ENCODE measurements at places on chromosomes 6 and 20.

DNA sequence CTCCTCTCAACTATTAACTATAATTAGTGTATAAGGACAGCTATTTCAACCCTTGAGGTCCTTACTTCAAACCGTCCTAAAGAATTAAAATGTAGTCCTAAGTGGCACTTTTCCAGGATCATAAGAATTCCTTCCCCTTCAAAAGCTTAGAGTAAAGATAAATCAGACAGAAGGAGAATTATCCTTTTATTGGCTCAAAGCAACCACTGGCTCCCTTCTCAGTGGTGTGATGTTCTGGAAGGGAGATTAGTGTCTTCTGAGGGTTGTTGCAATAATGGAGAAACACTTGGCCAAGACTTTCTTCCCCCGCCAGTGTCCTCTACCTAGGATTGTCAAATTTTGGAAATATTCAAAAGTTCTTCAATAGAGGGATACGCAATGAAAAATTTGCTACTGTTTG is 89.1 kb upstream of the PLEKHG1 start:
- DNase-seq = no peak

DNA sequence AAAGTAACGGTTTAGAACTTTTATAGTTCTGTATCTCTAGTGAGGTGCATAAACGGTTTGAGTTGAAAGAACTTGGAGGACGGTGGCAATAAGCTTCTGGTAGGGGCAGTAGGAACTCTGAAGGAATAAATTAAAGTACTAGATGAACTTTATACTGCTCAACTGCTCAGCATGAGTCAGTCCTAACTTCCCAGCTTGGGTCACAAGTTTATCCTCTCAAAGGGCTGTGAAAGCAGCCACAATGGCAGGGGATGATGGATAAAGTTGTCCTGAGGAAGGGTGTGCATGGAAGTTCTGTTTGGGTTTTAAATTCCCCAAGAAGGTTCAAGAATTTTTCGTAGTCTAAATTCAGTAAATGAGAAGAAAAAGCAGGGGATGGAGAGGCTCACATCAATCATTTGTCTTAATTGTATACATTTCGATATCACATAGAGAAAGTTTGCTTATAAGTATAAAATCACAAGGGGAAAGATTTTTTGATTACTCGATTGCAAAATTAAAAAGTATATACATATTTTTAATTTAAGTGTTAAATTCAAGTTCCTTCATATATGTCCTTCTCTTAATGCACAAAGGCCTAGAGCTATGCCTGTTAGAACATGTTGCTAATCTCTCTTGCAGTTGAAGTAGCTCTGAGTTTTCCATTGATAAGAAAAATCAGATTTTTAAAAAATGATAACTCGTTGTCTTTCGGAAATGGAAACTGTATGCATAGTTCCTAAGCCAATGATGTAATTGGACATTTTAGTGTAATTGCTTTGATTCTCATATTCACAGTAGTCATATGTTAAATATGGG is 55.3 kb upstream of the JAG1 start:
- DNase-seq = no peak

DNA sequence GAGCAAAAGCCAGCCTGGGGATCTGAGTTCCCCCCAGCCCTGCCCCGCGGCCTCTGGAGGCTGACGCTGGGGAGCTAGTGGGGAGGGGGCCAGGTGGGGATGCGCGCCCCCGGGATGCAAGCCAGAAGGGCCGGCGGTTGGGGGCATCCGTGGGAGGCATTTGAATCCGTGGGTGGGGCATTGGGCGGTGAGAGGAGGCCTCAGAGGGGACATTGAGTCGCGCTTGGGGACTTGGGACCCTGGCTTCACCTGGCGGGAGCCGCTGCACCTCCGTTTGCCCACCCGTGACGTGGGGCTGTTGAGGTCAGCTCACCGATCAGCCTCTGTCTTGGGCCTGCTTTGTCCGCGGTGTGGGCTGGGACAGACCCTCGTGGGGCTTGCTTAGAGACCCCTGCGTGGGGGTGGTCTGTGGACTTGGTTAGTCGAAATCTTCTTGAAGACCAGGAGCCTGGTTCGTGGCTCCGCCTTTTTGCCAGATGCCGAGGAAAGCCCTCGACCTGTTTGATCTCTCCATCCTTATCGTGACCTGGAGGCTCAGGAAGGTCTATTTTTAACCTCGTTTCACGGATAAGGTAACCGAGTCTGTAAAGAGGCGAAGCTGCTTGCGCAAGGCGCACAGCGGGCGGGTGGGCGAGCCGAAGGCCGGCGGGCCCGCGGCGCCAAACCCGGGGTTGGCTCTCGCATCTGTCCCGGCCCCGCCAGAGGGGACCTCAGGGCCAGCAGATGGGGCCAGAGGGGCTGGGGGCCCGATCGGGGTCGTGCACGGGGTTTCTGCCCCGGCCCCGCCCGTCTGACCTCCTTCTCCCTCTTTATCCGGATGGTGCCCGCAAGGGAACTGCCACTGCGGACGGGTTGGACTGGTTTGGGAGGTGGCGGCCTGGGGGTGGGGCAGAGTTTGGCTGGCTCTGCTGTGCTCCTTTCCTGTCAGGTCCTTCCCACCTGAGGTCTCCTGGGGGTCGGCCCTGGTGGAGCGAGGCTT is 8.3 kb downstream of the FAM110A start:
- no peak for DNase-seq

DNA sequence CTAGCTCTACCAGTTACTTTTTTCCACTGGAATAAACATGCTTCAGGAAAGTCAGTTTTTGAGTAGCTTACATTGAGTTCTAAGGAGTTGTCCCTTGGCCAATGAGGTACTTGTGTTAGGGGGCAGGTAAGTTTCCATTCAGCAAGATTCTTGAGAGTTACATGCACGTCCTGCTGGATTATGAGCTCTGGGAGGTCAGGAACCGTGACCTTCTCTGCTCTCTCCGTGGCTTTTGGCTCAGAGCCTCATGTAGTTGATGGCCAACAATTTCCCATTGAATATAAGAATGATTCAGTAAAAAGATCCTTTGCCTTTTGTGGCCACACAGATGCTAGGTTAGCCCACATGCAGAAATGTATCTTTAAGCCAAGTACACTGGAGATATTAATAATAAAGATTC is 181.8 kb upstream of the RALGAPA2 start:
- DNase-seq = no peak

DNA sequence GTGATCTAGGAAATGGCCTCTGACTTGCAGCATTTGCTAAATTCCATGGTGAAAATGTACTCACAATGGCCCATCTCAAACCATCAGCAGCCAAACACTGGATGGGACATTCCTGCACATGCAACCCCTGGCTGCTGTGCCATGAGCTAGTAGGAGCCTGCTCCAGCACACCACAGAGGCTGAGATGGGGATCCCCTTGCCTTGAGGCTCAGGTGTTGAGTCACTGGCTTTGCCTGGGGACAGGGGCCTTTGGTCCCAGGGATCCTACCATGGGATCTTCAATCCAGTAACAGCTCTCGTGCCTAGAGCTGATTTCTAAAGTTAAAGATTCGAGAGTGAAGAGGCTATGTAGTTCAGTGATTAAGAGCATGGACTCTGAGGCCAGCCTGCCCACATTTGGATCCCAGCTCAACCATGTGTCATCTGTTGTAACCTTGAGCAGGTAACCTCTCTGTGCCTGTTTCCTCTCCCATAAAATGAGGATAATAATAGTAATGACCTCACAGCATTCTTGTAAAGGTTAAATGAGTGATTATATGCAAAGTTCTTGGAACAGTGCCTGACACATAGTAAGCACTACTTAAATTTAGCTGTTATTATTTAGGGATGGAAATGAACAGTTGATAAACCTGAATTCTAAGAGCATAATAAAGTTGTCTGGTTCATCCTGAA is 16.4 kb downstream of the FOXQ1 start:
- no peak for DNase-seq

DNA sequence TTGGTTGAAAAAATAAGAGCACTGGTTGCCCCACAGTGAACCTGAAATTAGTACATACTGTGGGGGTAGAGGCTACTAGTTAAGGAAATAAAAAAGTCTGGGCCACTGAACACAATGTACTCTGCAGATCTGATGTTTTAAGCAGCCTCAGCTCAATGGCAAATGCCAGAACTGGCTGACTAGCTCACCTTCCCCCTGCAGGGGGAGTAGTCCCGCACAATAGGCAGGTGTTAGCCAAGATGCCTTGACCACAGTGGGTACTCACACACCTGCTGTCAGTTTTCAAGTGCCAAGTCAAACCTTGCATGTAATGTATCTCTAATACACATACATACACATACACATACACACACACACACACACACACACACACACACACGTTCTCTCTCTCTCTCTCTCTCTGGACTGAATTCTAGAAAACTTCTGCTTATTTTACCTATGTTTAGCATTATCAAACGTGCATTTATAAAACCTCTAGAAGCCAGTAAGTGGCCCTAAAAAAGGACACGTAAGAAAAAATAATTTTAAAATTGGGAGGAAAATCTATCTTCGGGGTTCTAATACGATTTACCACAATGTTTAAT is 36.1 kb downstream of the GMDS start:
- DNase-seq = no peak

DNA sequence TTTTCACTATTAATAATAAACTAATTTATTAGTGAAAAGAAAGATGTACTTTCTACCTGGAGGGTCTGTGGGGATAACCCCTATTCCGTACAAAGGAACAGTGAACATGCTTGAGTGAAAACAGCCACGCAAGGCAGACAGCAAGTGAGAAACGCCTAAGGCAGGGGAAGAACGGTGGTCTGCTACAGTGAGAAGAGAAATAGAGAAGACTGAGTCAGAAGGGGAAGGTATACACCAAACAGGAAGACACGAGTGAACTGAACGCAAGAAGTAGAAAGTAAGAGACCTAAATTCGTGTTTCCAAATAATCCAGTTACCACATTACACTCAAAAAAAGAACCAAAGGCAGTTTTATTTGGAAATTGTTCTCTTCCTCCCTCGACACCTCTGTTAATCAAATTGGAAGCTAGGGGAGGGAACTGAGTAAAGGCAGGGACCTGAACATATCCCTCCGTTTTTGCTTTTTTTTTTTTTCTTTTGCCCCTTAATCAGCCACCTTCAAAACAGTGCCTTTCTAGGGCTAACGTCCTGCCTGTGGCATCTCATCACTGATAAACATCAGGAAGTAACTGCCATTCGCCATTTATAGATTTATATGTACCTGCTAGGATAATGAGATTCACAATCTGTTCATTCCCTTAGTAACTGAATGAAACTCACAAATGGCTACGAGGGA is 48.9 kb downstream of the ATXN1 start:
- DNase-seq = no peak

DNA sequence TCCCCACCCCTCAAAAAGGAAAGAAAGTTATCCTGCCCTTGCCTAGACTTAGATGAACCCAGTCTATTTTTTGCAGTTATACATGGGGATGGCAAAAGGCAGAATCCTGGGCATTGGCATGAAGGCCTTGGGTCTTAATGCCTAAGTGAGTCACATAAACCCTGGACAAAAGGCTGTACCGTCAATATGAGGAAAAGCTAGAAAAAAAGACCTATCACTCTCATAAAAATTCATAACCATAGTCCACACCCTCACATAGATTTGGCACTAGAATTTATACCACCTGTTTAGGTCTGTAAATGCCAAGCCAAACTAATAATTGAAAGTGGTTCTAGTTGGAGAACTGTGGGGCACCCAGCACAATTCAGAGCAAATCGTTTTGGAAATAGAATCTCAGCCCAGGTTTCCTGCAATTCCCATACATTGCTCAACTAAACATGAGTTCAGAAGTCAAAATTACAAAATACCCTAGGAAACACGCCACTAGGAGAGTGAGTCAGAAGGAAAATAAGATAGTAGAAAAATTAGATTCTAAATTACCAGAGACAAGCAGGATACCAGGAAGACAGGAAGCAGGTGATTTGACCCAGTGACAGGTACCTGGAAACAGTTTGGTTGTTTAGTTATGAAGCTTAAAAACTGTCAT is 70.4 kb upstream of the FUCA2 start:
- DNase-seq = no peak

DNA sequence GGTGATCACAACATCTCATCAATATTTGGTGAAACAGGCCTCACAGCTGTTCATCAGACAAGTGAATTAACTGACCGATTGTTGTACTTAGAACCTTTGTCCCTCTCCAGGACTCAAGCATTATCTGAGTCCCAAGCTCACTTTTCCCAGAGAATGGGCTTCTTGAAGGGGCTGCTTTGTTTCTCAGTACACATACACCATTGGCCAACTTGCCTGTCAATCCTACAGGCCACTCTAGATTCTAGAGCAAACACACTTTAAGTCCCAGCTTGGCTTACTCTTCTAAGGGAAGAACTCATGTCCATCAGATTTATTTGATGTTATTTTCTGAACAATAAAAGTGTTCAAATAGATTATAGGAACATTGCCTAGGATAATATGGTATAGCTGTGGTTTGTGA is 249.5 kb downstream of the BCKDHB start:
- no peak for DNase-seq

- DNase-seq = no peak
Measured at GRCh38 chr20:46135856-46136633, 17.9 kb downstream of the CD40 start.

- peak; percentile 26 for DNase-seq
Measured at GRCh38 chr6:132161283-132161682, 210.1 kb upstream of the CCN2 start.

DNA sequence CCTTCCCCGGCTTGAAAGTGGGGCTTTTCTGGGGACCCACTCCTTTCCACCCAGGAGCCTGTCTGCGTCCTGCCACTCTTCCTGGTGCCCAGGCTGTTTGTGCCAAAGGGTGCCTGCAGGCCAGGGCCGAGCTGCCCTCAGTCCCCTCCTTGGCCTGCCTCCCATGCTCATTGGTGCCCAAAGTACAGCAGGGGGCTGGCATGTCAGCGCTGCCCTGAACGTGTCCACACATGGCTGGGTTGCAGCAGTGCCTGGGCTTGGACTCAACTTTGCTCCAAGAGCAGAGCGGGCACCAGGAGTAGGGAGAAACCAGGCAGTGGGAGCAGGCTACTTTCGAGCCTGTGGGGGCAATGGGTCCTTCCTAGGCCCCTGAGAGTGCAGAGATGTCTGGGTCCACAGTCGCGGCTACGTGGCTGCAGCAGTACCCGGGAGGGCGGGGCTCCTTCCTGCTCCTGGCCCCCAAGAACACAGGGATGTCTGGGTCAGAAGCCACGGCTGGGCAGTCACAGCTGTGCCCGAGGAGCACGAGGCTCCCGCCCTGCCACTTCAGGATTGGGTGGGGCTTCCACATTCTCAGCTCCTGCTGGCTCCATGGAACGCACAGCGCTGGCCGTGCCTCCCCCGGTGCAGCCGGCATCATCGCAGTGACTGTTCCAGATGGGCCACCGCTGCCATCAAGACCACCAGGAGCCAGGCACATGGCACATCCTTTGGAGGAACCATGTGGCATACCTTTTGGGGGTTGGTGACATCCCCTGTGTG is 50.0 kb upstream of the CLDN20 start:
- no peak for DNase-seq

DNA sequence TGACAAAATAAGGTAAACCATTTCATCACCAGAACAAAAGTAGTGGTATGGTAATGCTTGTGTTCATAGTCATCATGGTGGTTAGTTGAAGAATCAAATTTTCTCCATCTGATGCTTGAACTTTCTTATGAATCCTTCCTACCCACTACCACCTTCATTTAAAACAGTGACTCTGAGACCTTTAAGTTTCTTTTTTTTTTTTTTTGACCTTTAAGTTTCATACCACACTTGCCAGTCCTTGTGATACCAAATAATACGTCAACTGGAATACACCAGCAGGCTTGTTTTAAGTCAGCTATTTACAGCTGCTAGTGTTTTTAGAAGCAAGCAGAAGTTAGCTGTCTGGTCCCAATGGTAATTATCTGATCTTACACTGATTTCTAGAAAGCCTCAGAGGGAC is 413.4 kb upstream of the SOX4 start:
- DNase-seq = no peak
